Smooth muscle cell of the coronary artery (primary cell): ENCODE measurements at places on chromosomes 16 and 17. TPM values are rescaled to one million over a fixed set of nuclear protein-coding genes. Genes with fewer than 3 reads are reported as not detected.

Gene TMEM94
- total RNA-seq: 16.3 and 22.5 TPM in 2 replicates

Gene KRTAP2-2
- not detected in 2 replicates for total RNA-seq

Gene ADAD2
- not detected in 2 replicates for total RNA-seq

Gene SCNN1G
- not detected in 2 replicates for total RNA-seq

Gene TMC5
- total RNA-seq: not detected in 2 replicates

Gene KRTAP1-5
- total RNA-seq: not detected in 2 replicates

Gene HAP1
- total RNA-seq: 0.08 and 0.12 TPM in 2 replicates

Gene MPV17L
- 0.15 and 0.35 TPM in 2 replicates for total RNA-seq

Gene FAM20A
- total RNA-seq: 0.08 and 46.5 TPM in 2 replicates

Gene PDE6G
- 0.23 and 0.35 TPM in 2 replicates for total RNA-seq

Gene GAST
- not detected in 2 replicates for total RNA-seq

Gene PLXDC1
- 0.23 and 16.8 TPM in 2 replicates for total RNA-seq

Gene ADCY7
- total RNA-seq: 46.2 and 113 TPM in 2 replicates

Gene C16orf96
- under 0.01 TPM in 1 of 2 replicates, not detected in the other for total RNA-seq

Gene KLHL10
- 0.08 and 0.12 TPM in 2 replicates for total RNA-seq

Gene EPN3
- total RNA-seq: under 0.01 TPM in 2 replicates

Gene SDR42E1
- 0.08 and 0.12 TPM in 2 replicates for total RNA-seq

Gene NKD1
- total RNA-seq: under 0.01 and 0.12 TPM in 2 replicates

Gene RETREG3
- 56.1 and 95.8 TPM in 2 replicates for total RNA-seq

Gene KCNAB3
- total RNA-seq: 0.15 TPM in 1 of 2 replicates, not detected in the other

Gene LITAFD
- total RNA-seq: not detected in 2 replicates

Gene STH
- not detected in 2 replicates for total RNA-seq

Gene MBTPS1
- 97.0 and 124 TPM in 2 replicates for total RNA-seq

Gene ZPBP2
- total RNA-seq: not detected in 2 replicates

Gene ALDH3A1
- total RNA-seq: 0.15 and 2.6 TPM in 2 replicates

Gene SPEM2
- not detected in 2 replicates for total RNA-seq

Gene PLA2G10
- total RNA-seq: not detected in 2 replicates

Gene IL17C
- 0.15 TPM in 1 of 2 replicates, not detected in the other for total RNA-seq

Gene TPSB2
- not detected in 2 replicates for total RNA-seq

Gene KRT12
- under 0.01 TPM in 1 of 2 replicates, not detected in the other for total RNA-seq

Gene ENPP7
- not detected in 2 replicates for total RNA-seq

Gene FZD2
- total RNA-seq: 12.8 and 15.1 TPM in 2 replicates

Gene ODAD4
- 0.35 and 0.90 TPM in 2 replicates for total RNA-seq

Gene ECI1
- 15.2 and 32.6 TPM in 2 replicates for total RNA-seq

Gene CAVIN1
- 602 and 708 TPM in 2 replicates for total RNA-seq

Gene DLX4
- total RNA-seq: not detected in 2 replicates

Gene CEMP1
- total RNA-seq: 0.08 and 0.12 TPM in 2 replicates

Gene ZNF469
- 0.23 and 1.7 TPM in 2 replicates for total RNA-seq

Gene MT1G
- total RNA-seq: not detected in 2 replicates

Gene AGRP
- 0.08 TPM in 1 of 2 replicates, not detected in the other for total RNA-seq

Gene PMFBP1
- total RNA-seq: 0.15 TPM in 1 of 2 replicates, not detected in the other
